ENCODE measurements at places on chromosomes 3 and 15.

DNA sequence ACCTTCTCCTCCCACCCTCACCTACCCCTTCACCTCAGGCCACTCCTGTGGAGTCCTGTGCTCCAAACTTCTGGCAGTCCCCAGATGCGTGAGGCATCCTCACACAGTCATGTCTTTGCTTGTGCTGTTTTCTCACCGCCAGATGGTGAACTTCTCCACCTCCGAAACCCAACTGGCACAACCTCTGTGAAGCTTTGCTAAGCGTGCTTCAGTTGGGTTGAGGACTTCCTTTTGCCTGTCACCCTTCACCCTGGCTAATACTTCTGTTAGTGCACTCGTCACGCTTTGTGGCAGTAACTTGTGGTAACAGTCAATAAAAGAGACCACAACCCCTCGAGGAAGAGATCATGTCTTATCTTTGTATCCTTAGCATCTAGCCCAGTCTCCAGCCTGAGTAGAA lies 42.0 kb upstream of the SKOR1 start:
- DNase-seq, result no peak

DNA sequence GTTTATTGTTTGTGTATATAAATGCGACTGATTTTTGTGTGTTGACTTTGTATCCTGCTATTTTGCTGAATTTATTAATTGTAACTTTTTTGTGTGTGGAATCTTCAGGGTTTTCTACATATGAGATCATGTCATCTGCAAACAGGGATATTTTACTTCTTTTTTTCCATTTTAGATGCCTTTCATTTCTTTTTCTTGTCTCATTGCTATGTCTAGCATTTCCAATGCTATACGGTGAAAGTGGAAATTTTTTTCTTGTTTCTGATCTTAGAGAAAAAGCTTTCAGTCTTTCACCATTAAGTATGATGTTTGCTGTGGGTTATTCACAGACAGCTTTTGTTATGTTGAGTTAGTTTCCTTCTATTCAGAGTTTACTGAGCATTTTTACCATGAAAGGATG lies 31.4 kb downstream of the COMMD2 start:
- DNase-seq, result no peak

DNA sequence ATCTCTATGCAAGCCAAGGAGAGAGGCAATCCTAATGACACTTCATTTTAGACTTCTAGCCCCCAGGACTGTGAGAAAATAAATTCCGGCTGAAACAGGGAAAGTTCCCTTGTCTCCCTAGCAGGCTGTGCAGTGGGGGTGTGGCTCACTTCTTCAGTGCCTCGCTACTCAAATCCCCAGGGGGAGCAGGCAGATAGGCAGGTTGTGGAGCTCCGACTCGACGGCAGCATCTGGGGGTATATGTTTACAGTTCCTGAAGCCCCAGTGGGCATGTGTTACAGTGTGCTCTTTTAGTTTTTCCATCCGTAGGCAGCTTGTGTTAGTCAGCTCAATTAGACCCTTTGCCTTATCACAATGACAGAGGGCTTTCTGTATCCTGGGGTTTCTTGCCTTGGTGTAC lies 836.5 kb downstream of the PDCD6IP start:
- DNase-seq, result no peak

- DNase-seq, result no peak
Measured at GRCh38 chr3:9167222-9167621, 82.2 kb downstream of the SRGAP3 start.

- no peak for DNase-seq
Measured at GRCh38 chr3:178602856-178603255, 66.6 kb downstream of the KCNMB2 start.

GRCh38 chr3:182063742-182064141 lies 352.0 kb downstream of the SOX2 start:
- no peak for DNase-seq

GRCh38 chr3:156902916-156903315 lies 76.8 kb downstream of the LEKR1 start:
- DNase-seq, result no peak

GRCh38 chr3:150454085-150454484 lies 46.0 kb downstream of the TSC22D2 start:
- DNase-seq, result no peak

GRCh38 chr3:98763819-98764418 lies 779 bp downstream of the ST3GAL6 start:
- DNase-seq, result no peak

All from LNCaP clone FGC (cell line).